ENCODE measurements at places on chromosomes 11 and 22.

GRCh38 chr11:112780351-112781087 lies 180.7 kb upstream of the NCAM1 start:
- DNase-seq = no peak

- DNase-seq = no peak
Observed at GRCh38 chr22:44132724-44133123, 48.0 kb upstream of the PARVG start.

- no peak for DNase-seq
Observed at GRCh38 chr22:24519496-24519895, 24.4 kb downstream of the UPB1 start.

DNA sequence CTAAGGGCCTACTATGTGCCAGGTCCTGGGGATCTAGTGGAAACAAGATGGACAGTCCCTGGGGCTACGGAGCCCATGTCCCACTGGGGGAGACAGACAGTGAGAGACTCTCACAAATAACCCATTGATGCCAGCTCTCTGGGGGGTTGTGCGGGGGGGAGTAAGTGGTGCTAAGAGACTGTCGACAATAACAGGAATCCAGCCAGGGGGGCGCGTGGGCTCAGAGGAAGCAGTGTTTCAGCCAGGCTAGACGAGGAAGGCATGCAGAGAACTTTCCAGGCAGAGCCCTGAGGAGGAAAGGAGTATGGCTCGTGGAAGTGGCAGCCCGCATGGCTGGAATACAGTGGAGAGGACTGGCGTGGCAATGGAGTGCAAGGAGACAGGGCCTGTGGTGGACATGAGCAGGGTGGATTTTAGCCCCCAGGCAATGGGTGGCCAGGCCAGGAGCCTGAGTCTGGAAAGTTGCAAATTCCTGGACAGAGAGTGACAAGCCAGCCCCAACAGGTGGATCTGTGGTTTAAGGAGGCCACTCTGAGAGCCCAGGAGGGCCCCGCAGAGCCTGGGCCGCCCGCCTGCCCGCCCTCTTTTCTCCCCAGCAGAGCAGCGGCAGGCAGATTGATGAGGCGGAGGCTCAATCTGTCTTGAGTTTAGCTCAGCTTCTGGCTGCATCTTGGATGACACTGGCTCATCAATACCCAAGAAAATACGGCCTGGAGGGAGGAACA lies 40.0 kb upstream of the TCF20 start:
- no peak for DNase-seq

DNA sequence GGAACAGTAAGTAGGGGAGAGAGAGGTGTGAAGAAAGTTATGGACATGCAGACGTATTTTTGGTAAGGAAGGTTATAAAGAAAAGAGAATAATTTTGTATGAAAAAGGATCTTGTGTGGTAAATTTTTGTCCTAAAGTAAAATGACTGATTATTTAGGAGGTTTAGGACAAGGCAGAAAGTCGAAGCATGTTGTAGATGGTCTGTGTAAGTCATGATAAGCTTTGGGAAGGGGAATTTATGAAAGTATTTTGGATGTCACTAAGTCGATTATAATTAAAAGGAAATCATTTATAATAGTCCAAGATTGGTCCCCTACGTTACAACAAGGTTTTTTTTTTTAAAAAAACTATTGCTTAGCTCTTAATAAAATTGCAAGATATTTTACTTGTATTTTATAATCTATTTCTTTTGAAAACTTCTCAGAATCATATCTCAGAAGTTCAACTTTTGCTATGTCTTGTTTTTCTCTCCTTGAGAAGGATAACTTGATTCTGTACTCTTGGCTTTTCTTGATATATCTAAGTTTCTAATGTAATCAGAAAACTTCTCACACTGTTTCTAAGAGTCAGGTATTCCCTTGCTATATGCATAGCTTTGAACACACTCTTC lies 10.9 kb upstream of the CABP2 start:
- no peak for DNase-seq

Measured in HFF-Myc (cell line).